ENCODE measurements at places on chromosomes 12 and 14.
A peak's percentile ranks its signal among the peaks of the same experiment; 100 is the strongest.

DNA sequence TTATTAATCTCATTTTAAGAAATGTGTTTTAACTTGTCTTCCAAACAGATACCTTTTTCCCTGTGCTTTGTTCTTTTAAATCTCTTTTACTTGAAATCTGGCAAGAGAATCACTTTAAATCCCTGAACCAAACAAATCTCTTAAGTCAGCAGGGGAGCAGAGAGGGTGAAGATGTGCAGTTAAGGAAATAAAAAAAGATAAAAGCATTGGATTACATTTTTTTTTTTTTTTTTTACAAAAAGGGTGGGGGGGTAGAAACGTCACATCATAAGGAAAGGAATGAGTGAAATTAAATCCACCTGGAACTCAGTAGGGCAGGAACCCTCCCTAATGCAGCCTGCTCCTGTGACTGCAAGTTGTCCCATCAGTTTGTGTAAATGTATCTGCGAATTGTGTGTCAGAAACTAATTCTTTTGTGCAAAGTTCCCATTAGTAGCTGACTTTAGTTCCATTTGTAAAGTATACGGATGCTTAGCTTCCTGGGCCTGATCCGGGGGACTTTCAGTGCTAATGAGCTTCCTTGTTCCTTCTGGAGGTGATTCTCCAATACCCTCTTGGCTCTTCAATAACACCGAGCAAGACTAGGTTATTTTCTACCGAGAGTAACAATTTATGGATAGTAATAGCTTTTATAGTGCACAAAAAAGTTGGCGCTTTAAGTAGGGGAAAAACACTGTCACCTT, 1.5 kb downstream of the TTC6 start:
- DNase-seq: no peak

DNA sequence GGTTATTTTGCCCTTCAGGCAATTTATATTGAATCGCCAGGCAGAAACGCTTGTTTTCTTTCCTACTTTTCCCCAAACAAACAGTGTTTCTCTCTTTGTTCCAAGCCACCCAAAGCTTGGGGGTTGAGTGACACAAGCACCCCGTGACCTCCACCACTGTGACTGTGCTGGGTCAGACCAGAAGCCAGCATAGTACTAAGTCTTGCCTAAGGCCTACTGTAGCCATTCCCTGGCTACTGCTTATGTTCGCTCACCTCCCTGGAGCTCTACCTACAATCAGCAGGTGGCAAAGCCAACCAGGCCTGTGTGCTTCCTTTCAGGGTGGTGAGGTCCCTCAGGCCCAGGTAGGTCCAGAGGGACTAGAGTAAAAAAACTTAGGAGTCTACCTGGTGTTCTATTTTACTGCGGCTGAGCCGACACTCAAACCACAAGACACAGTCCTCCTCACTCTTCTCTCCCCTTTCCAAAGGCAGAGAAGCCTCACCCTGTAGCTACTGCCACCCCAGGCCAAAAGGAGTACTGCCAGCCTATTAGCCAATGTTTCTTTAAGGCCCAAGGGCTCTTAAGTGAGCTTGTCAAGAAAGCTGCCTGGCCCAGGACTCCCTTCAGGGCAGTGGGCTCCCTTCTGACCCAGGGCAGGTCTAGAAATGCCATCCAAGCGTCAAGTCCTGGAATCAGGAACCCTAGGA, 411.8 kb upstream of the MIS18BP1 start:
- no peak for DNase-seq

DNA sequence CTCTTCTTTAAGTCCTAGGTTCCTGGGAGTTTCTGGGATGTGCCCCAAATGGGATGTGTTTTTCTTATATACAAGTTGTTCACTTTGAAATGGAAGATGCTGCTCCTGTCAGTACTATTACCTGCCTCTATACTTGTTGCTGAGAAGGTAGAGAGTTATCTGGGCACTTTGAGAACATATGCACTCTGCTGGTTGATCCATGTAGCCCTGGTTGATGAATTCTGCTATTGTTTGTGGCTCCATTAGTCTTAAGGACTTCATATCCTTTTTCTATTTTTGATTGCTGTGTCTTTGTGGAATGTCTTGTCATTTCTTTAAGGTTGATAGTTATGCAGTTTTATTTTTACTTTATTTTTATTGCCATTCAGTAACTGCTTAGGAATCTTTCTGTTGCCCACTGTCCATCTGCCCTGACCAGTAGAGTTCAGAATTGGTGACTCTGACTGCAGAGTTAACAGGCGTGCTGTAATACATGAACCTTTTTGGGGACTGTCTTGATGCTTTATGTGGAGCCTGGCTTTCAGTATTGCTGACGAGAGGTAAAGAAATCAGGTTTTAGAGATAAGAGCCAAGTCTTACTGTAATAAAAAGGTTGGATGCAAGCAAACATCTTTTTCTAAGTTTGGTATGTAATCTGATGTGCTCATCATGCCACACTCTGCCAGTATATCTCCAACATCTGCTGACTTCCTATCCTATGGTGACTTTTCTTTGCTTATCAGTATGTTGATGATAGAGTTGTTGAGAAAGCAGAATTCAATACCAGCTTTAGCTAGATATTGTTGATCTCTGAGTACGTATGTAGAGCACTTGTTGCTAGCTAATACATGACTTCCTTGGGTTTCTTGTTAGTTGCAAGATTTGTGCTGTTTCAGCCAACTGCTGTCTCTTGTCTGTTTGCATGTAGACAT, 1.6 kb downstream of the GMPR2 start:
- DNase-seq: no peak

GRCh38 chr12:57844709-57845477, 1.6 kb downstream of the CTDSP2 start:
- peak; percentile 70 for DNase-seq

- peak; percentile 39 for DNase-seq
Observed at GRCh38 chr12:54561164-54561563, 11.8 kb downstream of the PDE1B start.

- DNase-seq: no peak
Observed at GRCh38 chr12:38809832-38810231, 95.6 kb downstream of the CPNE8 start.

GRCh38 chr14:60348211-60348610, 99.2 kb downstream of the PPM1A start:
- no peak for DNase-seq

DNA sequence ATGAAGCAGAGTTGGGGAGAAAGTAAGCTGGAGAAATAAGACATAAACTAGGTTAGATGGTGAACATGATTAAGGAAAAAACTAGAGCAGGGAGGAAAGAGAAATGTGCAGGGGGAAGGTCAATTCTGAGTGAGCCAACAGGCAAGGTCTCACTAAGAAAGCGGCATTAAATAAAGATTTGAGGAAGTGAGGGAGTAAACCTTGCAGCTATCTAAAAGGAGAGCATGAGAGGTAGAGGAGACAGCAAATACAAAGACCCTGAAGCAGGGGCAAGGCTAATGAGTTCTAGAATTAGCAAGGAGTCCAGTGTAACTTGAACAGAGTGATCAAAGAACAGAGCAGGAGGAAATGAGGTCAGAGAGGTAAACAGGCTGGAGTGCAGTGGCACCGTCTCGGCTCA, 4.4 kb upstream of the SOCS2 start:
- DNase-seq: no peak

- no peak for DNase-seq
Observed at GRCh38 chr14:96160076-96160912, 44.3 kb upstream of the BDKRB2 start.

GRCh38 chr12:5458229-5459050, 26.5 kb downstream of the NTF3 start:
- DNase-seq: no peak

All from left ventricle myocardium inferior (tissue), 1 donor.